ENCODE measurements at places on chromosomes 11 and 22.
A peak's percentile ranks its signal among the peaks of the same experiment; 100 is the strongest.

DNA sequence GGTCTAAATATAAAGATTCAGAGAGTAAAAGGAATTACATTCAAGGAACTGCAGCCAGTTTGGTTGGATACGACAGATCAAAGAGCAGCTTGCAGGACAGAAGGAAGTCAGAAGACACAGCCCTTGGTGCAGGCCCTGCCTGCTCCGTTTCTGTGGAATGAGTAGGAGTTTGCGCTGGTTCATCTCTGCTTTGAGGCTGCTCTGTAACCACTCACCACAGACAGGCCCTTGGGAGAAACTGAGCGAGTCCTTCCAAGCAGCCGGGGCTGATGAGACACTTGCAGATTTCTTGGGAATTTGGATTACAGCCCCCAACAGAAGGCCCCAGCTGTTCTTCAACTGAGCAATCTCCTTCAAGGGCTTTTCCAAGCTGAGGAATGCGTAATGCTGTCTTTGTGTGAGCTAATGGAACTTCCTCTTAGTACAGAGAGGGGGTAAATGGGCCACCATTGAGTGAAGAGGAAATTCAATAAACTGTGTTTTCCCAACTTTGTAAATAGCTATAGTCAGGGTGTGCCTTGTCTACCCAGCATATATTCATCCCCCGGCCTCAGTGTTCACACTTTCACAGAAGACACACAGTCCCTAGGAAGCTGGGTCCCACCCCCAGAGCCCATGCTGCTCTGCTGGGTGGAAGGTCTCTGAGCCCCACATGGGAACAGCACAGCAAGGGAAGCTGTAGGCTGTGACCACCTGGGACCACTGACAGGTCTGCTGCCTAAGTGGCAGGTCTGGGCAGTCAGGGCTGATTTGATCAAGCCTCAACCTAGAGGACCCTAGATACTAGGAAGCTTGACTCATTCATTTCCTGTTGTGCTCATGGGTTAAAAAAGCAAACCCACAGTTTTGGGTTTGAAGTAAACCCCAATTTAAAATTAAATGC, 16.6 kb downstream of the IL10RA start:
- no peak for DNase-seq

DNA sequence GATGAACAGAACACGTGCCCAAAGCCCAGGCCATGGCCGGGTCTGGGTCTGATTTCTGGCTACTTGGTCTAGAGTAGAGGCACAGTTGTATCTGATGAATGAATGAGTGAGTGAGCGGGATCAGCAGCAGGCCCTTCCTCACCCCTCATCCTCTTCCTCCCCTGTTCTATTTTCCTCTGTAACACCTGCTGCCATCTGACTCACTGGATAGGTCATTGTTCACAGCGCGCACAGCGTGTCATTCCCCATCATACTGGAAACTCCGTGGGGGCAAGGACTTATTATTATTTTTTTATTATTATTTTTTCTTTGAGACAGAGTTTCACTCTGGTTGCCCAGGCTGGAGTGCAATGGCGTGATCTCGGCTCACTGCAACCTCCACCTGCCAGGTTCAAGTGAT, 13.9 kb downstream of the NCF4 start:
- no peak for DNase-seq

- DNase-seq, result no peak
Measured at GRCh38 chr11:45605051-45605450, 60.4 kb downstream of the CHST1 start.

GRCh38 chr11:44178381-44178780, 82.9 kb downstream of the EXT2 start:
- no peak for DNase-seq

DNA sequence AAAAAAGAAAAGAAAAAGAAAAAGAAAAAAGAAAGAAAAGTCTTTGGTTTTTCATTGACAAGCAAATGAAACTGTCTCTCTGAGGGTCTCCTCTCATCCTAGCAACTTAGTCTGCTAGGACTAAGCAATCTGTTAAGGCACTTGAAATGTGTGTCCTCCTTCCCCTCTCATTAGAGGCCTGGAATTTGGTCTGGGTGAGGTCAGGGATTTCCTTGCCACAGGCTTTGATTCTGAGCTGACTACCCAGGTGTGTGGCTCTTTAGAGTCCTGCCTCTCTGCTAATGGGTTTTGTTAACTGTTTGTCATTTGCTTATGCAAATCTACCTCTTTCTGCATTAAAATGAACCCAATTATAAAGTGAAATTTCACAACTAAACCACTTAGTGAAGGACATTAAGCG, 18.3 kb upstream of the PKNOX2 start:
- DNase-seq, result no peak

GRCh38 chr11:112285841-112286311, 25.2 kb upstream of the PLET1 start:
- no peak for DNase-seq

DNA sequence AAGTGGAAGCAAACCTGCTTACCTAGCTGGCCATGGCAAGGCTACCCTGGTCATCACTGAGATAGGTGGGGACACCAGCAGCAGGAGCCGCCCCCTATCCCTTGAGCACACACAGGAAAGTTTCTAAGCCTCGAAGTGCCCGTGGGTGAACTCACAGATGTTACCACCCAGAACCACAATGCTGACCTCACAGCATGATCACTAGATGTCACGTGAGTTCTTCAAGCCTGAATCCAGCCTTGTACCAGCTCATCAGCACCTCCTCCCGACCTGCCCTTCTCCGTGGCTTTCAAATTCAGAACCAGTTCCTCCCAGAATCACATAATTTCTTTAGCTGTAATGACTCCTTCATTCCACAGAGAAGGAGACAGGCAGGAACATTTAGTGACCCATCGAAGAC, 24.7 kb upstream of the TIMP3 start:
- DNase-seq, result no peak

- peak; percentile 10 for DNase-seq
Measured at GRCh38 chr11:33982661-33983060, 68.9 kb upstream of the CAPRIN1 start.

GRCh38 chr11:87290304-87290922, 252.7 kb downstream of the TMEM135 start:
- peak; percentile 9 for DNase-seq

- DNase-seq, result no peak
Measured at GRCh38 chr11:87013912-87014825, 23.6 kb upstream of the TMEM135 start.

DNA sequence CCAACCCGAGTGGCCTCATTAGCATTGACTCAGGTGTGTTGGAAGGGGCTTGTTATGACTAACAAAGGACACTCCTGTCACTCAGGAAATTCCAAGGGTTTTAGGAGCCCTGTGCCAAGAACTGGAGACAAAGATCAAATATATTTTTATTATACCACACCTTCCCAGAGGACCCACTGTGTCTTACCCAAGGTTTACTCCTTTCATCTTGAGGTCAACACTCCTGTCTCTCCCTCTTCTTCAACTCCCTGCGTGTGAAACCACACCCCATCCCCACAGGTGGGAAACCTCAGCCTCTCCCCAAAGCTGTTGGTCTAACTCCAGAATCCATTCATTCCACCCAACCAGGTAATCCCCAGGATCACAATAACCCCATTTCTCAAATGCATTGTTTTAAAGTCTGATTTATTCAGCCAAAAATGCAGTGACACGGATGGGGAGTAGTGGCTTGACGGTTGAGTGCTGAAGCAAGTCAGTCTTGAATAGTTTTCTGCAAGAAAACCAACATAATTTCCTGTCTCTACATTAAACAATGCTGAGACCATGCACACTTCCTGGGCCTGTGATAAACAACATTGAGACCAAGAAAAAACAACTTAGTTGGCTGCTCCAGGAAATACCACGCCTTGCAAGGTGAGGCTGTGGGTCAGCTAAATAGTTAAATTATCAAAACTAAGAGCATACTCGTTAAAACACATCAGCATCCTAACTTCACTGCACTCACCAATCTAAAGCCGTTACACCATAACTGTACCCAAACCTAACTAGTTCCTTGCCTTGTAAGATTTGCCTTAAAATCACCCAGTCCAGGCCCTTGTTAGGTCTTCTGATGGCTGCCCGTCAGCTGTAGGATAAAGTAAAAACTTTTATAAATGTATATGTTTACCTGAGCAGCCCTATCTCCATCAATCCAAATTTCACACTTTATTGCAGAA, 38.5 kb upstream of the SPON1 start:
- peak; percentile 85 for DNase-seq

GRCh38 chr22:39931251-39931650, 28.9 kb upstream of the TMA7B start:
- no peak for DNase-seq

DNA sequence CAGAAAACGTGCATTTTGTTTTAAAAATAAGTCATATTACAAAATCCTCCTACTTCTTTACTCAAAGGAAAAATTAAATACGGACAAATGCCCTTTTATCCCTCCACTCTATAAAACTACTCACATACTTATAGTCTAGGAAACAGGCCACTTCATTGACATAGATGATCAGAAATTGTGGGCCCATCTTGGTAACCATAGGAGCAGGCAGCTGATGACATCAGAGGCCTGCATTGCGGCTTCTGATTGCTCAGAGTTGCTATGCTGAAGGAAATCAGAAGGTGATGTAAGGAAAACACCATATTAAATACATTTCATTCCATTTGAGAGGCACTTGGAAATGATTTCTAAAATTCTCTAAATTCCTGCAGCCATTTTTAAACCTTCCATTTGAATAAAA, 27.0 kb downstream of the FAM76B start:
- no peak for DNase-seq

DNA sequence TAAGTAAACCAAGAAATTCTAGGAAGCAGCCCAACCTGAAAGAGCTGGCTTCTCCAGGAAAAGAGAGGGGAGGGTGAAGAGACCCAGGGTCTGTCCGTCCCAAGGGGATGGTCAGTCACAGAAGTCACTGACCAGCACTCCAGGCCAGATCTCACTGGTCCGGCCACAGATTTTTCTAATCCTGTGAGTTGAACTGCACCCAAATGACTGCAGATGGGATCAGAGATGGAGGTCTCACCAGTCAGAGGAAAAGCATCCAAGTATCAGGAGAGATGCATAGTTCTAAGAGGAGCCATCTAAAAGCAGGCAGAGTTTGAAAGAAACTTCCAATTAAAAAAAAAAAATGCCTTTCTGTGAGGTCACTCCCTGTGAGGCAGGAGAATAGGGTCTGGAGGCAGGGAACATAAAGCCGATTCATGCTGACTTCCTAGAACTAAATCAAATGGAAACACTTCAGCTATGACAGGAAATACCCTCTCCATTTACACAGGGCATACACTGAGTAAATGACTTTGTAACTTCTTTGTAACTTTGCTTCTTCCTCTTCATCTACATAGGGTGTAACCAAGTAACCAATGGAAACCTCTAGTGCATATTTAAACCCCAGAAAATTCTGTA, 144.5 kb downstream of the CCDC34 start:
- DNase-seq, result no peak

- no peak for DNase-seq
Measured at GRCh38 chr11:28913883-28914282, 805.7 kb downstream of the METTL15 start.

DNA sequence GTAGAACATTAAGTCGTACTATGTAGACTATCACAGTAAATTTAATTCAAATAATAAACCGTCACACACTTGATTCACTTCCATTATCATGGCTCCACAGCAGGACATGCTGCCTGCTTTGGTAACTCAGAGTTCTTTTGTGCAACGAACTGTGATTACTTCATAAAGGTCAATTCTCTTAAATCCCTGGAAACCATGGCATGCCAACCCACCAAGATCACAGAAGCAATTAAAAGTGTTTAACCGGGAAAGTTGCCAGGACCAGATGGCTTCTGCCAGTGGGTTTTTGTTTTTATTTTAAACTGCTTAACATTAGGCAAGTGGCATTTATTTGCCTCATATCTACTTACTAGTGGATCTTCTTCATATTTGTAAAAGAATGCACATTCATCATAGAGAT, 1162.1 kb downstream of the DLG2 start:
- DNase-seq, result peak; percentile 25

DNA sequence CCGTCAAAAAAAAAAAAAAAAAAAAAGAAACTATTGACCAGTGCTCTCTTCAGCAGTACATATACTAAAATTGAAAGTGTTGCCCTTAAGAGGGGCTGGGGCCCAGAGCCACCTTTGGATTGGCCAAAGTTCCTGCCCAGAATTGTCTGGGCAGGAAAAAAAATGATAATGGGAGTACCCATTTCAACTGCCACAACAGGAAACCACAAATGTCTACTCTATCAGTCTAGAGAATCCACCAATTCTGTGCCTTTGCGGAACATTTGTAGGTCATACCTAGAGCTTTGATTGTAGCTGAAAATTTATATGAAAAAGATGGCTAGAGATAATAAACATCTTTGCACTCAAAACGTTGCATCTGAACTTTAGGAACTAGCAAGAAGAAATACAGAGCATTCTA, 69.4 kb downstream of the FAM76B start:
- DNase-seq, result no peak

DNA sequence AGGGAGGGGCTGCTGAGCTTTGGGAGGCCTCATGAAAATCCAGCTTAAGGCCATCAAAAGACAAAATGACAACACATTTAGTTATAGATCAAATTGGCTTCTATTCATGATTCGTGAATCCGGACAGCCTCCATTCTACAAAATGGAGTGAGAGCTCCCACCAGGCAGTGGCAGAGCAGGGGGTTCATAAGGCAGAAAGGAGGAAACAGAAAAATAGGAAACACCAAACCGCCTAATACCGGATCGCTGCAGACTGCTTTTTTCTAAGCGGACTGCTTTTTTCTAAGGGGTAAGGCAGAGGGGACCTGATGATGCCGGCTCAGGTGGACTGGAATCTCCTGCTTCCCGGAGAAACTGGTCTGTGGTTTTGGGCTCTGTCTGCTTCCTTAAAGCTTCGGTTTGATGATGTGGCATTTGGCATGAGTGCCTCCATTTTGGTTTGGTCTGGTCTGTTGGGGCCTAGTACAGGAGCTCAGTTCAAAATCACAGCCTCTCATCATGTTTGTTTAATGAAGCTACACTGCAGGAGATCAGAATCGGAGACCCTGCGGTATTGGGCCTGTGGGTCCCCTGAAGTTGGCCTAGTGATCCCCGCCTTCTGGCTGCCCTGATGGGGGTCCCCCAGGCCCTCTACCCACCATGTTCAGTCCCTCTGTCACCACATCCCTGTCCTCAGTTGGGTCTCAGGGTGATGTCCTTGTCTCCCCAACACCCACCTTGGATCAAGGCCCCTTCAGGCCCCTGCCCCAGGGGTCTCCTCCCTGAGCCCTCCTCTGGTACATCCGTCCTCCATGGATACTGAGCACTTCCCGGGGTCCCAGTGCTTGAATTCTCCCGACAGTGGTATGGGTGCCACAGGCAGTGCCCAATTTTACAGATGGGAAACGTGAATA, 1.2 kb downstream of the ALDH3B1 start:
- DNase-seq, result no peak

DNA sequence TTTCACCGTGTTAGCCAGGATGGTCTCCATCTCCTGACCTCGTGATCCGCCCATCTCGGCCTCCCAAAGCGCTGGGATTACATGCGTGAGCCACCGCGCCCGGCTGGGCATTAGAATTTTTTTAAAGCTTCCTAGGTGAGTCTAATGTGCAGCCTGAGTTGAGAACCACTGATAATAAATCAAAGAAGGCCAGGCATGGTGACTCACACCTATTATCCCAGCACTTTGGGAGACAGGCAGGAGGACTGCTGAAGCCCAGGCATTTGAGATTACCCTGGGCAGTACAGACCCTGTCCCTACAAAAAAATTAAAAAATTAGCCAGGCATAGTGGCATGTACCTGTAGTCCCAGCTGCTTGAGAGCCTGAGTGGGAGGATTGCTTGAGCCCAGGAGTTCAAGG, 13.7 kb downstream of the MEI1 start:
- DNase-seq, result no peak
